Renal cortical epithelial cell (primary cell): ENCODE measurements at places on chromosomes 2 and 18. TPM values are rescaled to one million over a fixed set of nuclear protein-coding genes. Genes with fewer than 3 reads are reported as not detected.

SPDYA gene
- 0.69 and 3.5 TPM in 2 replicates for total RNA-seq

COLEC11 gene
- total RNA-seq, result not detected in 2 replicates

DTNA gene
- 10.4 and 21.1 TPM in 2 replicates for total RNA-seq

TSPYL6 gene
- not detected in 2 replicates for total RNA-seq

ERICH2 gene
- 1.0 TPM in 1 of 2 replicates, not detected in the other for total RNA-seq

SP140 gene
- total RNA-seq, result 4.3 and 5.3 TPM in 2 replicates

ABHD1 gene
- total RNA-seq, result 0.10 TPM in 1 of 2 replicates, not detected in the other

COMMD1 gene
- total RNA-seq, result 35.9 and 43.7 TPM in 2 replicates

CHRNG gene
- total RNA-seq, result not detected in 2 replicates

STPG4 gene
- total RNA-seq, result 0.20 and 0.52 TPM in 2 replicates

TNFAIP6 gene
- total RNA-seq, result 1.8 and 9.4 TPM in 2 replicates

PLCL1 gene
- total RNA-seq, result under 0.01 and 1.2 TPM in 2 replicates

CAPN13 gene
- total RNA-seq, result 0.17 and 1.8 TPM in 2 replicates

NOP58 gene
- 69.5 and 74.5 TPM in 2 replicates for total RNA-seq

SPEG gene
- total RNA-seq, result 2.3 and 10.8 TPM in 2 replicates

FRZB gene
- not detected in 2 replicates for total RNA-seq

DRC1 gene
- 0.25 TPM in 1 of 2 replicates, not detected in the other for total RNA-seq

KYNU gene
- 1.6 and 6.1 TPM in 2 replicates for total RNA-seq

ATP8B1 gene
- 27.1 and 48.8 TPM in 2 replicates for total RNA-seq

RGPD3 gene
- total RNA-seq, result 0.55 and 1.0 TPM in 2 replicates

ABCB11 gene
- not detected in 2 replicates for total RNA-seq

TBR1 gene
- total RNA-seq, result under 0.01 TPM in 1 of 2 replicates, not detected in the other

DAW1 gene
- total RNA-seq, result 1.5 and 14.1 TPM in 2 replicates

TMEM200C gene
- total RNA-seq, result 0.30 and 0.69 TPM in 2 replicates

BCL11A gene
- total RNA-seq, result 0.80 and 1.0 TPM in 2 replicates

TDRD15 gene
- total RNA-seq, result not detected in 2 replicates

LINC00305 gene
- total RNA-seq, result not detected in 2 replicates

CDH7 gene
- not detected in 2 replicates for total RNA-seq

FOXD4L1 gene
- total RNA-seq, result 0.20 TPM in 1 of 2 replicates, not detected in the other

GNLY gene
- total RNA-seq, result not detected in 2 replicates

RIT2 gene
- total RNA-seq, result not detected in 2 replicates

TNFRSF11A gene
- 1.4 and 3.3 TPM in 2 replicates for total RNA-seq

MOGAT1 gene
- total RNA-seq, result not detected in 2 replicates

DNMT3A gene
- total RNA-seq, result 9.9 and 29.5 TPM in 2 replicates

ALPI gene
- total RNA-seq, result not detected in 2 replicates

PSMA8 gene
- not detected in 2 replicates for total RNA-seq

EVX2 gene
- not detected in 2 replicates for total RNA-seq

DLX1 gene
- not detected in 2 replicates for total RNA-seq

NMS gene
- total RNA-seq, result not detected in 2 replicates

GCKR gene
- total RNA-seq, result 1.4 and 1.6 TPM in 2 replicates

HYCC2 gene
- 10.9 and 17.1 TPM in 2 replicates for total RNA-seq

EVA1A gene
- total RNA-seq, result 82.8 and 202 TPM in 2 replicates

NAB1 gene
- total RNA-seq, result 37.4 and 45.8 TPM in 2 replicates

SEPTIN10 gene
- total RNA-seq, result 95.7 and 122 TPM in 2 replicates

SMC6 gene
- 22.2 and 33.8 TPM in 2 replicates for total RNA-seq

IL1R2 gene
- 0.89 and 23.4 TPM in 2 replicates for total RNA-seq

SLC11A1 gene
- 0.05 TPM in 1 of 2 replicates, not detected in the other for total RNA-seq

DSG4 gene
- total RNA-seq, result not detected in 2 replicates

OSR1 gene
- 0.17 and 0.80 TPM in 2 replicates for total RNA-seq

SLC9A4 gene
- total RNA-seq, result 0.40 and 7.6 TPM in 2 replicates

VWC2L gene
- 0.15 TPM in 1 of 2 replicates, not detected in the other for total RNA-seq
